ENCODE measurements at places on chromosomes 11 and 22.
A peak's percentile ranks its signal among the peaks of the same experiment; 100 is the strongest.

DNA sequence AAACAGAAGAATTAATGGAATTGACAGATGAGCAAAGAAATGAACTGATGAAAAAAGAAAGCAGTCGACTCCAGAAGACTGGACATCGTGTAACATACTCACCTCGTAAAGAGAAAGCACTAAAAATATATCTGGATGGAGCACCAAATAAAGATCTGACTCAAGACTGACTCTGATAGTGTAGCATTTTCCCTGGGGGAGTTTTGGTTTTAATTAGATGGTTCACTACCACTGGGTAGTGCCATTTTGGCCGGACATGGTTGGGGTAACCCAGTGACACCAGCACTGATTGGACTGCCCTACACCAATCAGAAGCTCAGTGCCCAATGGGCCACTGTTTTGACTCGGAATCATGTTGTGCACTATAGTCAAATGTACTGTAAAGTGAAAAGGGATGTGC is 52.4 kb downstream of the DKK3 start:
- no peak for DNase-seq

DNA sequence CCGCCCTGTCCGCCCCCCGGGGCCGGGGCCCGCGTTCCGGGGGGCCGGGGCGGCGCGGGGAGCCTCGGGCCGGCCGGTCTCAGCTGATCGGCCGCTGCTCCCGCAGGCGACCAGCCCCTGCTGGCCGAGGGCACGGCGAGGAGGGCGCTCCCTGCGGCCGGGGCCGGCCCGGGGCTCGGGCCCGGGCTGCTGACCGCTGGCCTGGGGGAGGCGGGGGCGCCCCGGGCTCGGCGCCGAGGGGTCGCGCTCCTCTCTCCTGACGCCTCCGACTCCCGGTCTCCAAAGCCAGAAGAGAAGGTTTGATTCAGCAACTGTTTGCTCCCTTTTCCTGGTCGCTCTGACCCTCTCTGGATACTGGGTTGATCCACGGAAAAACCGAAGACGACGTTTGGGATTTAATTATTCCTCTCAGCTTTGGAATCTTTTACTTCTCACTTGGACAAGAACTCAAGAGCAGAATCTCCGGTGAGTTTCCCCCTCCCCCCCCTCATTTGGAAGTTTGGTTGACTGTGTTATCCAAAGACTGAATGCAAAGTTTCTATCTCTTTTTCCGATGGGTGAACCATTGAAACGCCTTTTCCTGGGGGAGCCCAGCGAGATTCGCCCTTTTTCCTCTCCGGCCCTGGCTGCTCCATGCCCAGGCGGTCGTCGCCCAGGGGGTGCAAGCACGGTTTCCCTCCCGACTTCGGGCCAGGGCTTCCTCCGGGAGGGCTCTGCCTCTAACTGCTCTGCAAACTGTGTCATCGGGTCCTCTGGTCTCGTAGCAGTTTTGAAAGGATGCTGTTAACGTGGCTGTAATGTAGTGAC is 725 bp downstream of the KDM2A start:
- no peak for DNase-seq

DNA sequence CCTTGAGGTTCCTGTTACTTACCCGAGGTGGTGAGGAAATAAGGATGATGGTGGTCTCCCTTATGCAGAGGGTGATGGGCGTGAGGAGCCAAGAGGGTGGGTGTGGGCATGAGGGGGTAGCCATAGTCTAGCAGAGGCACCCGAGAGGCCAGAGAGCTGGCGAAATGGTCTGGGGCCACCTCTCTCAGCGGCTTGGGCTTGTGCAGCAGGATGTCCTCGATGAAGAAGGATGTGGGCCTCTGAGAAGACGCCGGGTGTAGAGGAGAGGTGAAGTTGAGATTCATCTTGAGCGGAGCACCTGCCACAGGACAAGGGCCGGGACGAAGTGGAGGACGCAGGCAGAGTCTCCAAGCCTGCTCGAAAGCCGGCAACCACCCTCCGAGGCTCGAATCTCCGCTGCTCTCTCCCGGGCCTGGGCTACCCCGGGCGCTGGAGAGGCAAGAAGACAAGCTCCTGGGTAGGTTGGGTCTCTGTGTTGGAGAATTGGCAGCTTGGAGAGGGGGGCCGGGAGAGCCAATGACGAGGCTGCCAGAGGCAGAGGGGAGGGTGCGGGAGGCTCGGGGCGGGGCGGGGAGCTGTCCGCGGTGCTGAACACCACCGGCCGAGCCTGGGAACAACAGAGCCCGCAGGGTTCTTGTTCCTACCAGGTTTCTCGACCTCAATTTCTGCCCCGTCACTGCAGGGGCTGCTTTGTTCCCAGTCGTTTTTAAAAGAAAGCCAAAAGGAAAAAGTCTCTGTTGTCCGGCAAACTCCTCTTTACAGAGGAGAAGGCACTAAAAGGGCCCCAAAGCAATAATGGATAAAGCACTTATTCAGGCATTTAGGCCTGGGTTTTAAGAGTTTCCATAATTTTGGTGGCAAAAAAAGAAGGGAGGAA is at the start of gene BSX:
BSX (minus strand) TSS at position 447 of the 877 bp plus-strand sequence; CDS start at position 284, 163 bp downstream.
- DNase-seq = no peak

DNA sequence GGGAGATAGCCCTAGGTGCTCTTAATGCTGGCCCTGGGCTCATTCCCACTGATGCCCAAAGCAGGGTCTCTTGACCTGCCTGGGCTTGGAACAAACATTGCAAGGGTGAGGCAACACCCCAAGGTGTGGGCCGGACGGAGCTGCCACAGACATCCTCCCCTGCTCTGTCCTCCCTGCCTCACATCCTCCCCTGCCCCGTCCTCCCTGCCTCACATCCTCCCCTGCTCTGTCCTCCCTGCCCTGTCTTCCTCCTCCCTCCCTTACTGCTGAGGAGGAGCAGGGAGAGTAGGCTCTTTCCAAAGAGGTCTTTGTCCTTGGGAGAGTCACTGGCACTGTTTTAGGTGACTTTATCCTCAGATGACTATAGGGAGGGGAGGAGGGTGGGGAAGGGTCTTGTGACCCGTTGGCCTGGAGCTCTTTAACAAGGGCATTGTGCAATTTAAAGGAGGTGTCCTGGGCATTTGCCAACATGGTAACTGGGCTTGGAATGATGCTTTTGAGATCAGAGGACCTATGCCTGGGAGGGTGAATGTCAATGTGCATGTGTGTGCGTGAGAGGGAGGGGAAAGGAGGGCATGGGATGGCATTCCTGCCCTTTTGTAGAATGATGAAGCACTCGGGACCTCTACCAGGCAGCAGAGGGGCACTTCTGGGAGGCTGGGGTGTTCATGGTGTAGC is 700 bp downstream of the FAM180B start:
- DNase-seq = no peak

DNA sequence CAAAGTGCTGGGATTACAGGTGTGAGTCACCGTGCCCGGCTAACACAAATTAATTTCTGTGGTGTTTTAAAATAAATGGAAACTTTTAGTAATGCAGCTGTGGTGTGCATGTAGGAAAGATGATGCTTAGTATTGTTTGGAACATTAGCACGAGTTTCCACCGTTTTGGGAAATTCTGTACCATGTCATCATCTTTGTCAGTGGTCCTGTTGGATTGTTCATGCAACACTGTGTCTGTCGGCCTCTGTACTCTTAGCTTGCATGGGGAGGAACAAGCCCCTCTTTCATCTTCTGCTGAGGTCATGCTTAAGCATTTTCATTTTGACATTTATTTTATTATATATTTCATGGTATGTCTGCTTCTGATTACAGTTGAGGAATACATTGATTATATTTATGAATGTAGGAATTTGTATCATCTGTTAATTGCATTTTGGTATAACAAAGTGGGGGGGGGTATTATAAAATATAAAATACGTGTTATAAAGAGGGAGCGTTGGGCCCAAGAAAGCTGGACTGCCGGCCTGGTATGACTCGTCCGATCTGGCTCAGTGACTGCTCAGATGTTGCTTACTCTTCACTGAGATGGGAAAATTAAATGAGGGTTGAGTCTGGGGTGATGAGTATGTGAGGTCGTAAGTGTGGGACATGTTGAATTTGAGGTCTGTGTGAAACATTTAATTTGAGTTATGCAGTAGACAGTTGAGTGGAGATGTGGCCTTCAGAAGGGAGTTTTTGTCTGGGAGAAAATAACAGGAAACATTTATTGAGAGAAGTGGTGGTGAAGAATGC is 28.7 kb downstream of the CECR2 start:
- DNase-seq = no peak

DNA sequence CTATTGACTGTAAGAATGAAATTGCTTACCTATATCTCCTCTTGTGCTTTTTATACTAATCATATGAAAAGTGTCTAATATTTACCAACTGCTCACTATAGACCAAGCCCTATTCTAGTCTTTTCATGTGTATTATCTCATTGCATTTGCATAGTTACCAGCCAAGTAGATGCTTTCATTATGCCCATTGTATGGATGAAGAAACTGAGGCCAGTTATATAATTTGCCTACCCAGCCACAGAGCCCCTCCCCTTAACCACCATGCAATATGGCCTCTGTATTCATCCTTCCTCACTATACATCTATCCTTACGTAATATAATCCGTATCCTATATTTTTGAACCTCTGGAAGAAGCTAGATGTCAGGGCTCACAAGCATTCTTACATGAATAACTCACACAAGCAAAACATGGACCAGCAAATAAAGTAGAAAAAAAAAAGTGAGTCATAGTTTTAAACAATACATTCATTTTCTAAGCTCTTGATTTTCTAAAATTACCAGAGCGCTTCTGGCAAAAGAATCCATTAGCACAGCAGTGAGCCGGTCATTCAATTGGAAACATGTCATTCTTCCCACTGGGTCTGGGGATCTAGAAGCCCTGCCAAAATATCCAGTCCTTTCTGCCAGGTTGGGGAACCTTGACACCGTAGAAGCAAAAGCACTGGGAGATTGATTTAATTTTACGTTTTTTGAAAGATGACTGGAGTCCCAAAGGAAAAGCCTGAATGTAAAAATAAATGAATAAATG is 80.0 kb downstream of the C11orf91 start:
- no peak for DNase-seq

GRCh38 chr11:2399488-2400068 is 972 bp upstream of the TSSC4 start:
- DNase-seq = no peak

GRCh38 chr11:47373876-47374719 is 4.2 kb downstream of the SPI1 start:
- peak; percentile 78 for DNase-seq

DNA sequence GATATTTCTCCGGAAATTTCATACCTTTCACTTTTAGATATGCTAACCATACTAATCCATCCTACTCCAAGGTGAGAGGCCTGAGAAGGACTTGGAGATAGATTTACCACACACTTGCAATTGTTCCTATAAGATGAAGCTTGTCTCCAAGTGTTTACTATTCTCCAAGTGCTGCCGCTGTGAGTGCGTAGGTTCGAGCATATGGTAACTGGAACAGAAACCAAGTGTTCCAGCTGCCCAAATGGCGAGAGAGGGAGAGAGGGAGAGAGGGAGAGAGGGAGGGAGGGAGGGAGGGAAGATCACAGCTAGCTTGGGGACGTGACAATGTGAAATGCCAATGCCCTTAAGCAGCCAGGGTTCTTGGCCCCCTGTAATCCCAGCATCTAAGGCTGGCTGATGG is 21.5 kb downstream of the ASCC2 start:
- no peak for DNase-seq

GRCh38 chr11:128304666-128305485 is 282.5 kb downstream of the ETS1 start:
- no peak for DNase-seq
